Breast epithelium (tissue), 4 donors: ENCODE measurements at places on chromosomes 1 and 21.
A peak's percentile ranks its signal among the peaks of the same experiment; 100 is the strongest.

DNA sequence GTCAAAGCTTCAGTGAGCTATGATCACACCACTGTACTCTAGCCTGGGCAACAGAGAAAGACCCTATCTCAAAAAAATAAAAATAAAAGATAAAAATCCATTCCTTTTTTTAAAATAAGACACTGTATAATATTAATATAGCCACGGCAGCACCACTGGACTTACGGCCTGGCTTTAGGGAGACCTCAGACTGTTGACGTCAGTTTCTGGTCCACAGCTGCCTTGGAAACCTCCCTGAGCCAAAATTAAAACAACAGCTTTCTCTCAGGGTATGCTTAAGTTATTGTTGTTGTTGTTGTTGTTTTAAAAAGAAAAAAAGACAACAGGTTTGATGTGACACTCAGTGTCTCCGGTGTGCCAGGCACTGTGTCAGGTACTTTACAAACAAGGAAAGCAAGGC lies 42.0 kb downstream of the CAPZB start:
- DNase-seq: no peak

GRCh38 chr1:70874063-70874462 lies 173.6 kb downstream of the PTGER3 start:
- peak; percentile 60 for DNase-seq

DNA sequence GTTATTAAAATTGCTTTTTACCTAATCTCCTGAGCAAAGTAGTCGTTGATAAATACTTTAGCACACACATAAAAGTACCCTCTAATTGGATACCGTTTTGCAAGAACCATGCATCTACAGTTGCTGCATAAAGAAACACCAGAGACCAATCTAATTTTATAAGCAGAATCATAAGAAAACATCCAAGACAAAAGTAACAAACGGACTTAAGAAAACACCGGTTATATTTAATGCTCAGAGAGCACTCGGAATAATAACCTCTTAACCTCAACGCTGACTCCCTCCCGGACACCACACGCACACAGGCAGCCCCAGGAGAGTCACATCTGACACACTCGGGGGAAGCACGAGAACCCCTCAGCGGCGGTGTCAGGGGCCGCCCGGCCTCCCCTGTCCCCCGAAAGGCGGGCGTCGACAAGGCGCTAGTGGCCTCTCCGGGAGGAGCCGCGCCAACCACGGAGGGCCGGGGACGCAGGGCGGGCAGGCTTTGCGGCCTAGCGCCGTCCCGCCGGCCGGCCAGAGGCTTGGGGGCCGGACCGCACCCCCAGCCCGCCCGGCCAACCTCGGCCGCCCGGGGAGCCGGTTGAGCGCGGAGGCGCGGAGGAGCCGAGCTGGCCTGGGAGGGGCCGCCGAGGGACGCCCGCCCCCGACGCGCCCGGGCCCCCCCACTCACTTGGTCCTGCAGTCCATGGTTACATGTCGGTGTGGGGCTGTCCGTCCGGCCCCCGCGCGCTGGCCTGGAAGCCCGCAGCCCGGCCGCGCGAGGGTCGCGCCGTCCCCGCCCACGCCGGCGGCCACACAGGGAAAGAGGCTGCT lies 606 bp downstream of the DENND1B start:
- DNase-seq: no peak

- DNase-seq: no peak
These were observed 28.2 kb upstream of the ETS2 start for GRCh38 chr21:38777531-38777930.

DNA sequence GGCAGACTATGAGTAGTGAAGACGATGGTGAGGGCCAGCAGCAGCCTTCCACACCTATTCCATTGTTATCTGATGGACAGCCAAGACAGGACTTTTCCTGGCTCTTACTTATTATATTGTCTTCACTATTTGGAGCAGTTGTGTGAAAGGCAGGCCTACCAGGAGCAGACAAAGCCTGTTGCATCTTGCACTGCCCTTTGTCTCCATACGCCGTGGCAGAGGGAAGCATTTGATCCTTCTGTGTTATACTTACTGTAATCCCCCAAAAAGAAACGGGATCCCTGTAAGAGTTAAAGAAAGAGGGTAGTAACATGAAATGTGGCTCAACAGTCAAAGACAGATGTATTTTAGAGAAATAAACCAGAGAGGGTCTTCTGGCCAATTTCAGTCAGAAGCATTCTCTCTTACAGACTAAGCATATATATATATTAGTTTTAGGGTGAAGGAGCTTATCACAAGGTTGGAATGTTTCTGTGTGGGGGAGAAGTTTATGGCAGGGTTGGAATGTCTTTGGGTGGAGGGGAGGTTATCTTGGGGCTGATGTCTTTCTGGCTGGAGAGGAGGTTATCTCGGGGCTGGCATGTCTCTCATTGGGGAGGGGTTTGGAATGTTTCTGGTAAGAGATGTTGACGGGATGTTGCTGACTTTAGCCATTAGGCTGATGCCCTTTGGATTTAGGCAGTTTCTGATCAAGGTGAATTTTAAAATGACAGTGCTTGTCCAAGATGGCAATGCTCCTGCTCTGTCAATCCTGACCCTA lies 23.4 kb upstream of the HSD3B1 start:
- no peak for DNase-seq

DNA sequence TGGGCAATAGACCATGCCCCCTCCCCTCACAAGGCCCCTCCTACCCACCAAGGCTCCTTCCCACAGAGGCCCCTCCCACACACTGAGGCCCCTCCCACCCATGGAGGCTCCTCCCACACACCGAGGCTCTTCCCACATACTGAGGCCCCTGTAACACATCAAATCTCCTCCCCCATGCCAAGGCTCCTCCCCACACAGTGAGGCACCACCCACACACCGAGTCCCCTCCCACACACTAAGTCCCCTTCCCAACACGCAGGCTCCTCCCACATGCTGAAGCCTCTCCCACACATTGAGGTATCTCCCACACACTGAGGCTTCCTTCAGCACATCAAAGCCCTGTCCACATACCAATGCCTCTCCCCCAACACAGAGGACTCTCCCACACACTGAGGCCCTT lies 391.8 kb downstream of the CAMTA1 start:
- no peak for DNase-seq

- DNase-seq: no peak
These were observed 173.6 kb downstream of the TRIM33 start for GRCh38 chr1:114337417-114337816.

- no peak for DNase-seq
These were observed 436.8 kb downstream of the PTPRU start for GRCh38 chr1:29673228-29673500.

DNA sequence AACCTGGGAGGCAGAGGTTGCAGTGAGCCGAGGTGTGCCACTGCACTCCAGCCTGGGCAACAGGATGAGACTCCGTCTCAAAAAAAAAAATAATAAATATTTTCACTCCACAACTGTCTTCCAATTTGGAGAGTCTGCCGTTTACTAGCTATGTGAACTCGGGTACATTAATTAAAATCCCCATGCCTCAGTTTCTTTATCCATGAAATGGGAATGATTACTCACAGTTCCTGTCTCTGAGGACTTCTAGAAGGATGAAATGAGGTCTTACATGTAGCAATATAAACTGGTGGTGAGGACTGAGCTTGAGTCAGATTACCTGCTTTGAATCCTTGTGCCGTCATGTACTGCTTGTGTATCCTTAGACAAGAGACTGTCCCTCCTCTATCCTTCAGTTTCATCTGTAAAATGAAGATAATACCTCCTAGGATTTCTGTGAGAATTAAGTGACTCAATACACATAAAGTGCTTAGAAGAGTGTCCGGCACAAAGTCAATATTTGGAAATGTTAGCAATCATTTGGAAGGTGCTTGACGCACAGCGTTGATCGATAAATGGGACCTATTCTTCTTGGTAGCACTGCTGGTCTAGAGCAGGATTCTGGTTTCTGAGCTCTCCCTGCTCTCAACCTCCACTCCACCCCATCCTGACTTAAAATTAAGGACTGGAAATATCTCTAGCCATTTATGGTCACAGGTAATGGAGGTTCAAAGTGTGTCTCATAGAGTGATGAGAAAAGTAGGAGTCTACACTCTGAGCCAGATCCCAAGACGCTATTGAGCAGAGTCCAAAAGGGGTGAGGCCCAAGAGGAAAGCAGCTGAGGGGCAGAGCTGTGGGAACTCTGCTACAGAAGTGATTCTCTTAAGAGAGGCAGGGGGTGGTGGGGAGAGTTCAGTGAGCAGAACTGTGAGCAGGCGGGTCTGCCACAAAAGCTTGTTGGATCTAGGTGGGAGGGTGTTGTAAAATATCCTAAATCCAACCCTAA lies 11.6 kb upstream of the DDI2 start:
- no peak for DNase-seq

DNA sequence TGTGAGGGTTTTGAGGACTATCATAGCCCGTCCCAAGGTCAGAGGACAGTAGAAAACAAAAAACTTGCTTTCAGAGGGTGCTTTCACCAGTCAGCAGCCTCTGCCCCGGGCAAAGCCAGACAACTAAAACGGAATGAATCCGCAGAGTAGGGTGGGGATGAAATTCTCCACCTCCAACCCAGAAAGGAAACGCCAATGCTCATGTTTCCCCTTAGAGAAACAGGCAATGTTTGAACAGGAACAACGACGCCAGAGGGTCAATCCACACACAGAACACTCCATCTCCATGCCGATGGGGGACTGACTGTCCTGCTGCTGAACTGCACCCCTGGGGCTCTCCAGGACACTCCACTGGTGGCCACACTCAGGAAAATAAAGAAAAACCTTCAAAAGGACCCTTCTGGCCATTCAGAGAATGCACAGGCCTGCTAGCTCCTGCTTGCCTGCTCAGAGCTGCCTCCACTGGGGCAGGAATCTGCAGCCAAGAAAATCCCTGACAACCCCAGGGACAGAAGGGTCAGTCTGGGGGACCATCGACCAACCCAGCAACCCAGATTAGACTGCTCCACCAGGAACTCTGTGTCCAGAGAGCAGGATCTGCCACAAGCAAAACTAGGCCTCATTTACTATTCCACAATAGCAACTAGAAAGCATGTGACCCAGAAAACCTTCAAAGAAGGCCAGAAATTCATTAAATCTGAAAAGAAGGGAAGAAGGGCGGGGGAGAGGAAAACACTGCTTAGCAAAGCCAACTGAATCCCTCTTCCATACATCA lies 116.0 kb downstream of the TOMM20 start:
- DNase-seq: no peak

- no peak for DNase-seq
These were observed 34.2 kb downstream of the EFCAB7 start for GRCh38 chr1:63557365-63557987.

GRCh38 chr21:14520535-14520934 lies 25.6 kb downstream of the SAMSN1 start:
- no peak for DNase-seq

DNA sequence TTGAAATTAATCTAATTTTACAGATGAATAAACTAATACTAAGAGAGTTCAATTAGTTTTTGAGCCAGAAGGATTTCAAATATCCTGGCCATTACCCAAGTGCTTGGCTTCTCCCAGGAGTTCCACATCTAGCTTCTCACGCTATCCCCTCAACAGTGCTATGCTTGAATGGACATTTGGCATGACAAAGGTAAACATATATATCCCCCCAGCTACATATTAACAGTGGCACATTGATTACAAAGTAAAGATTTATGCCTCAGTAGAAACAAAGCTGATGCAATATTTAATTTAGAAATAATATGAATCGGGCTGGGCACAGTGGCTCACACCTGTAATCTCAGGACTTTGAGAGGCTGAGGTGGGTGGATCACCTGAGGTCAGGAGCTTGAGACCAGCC lies 434.6 kb upstream of the PRMT6 start:
- no peak for DNase-seq

DNA sequence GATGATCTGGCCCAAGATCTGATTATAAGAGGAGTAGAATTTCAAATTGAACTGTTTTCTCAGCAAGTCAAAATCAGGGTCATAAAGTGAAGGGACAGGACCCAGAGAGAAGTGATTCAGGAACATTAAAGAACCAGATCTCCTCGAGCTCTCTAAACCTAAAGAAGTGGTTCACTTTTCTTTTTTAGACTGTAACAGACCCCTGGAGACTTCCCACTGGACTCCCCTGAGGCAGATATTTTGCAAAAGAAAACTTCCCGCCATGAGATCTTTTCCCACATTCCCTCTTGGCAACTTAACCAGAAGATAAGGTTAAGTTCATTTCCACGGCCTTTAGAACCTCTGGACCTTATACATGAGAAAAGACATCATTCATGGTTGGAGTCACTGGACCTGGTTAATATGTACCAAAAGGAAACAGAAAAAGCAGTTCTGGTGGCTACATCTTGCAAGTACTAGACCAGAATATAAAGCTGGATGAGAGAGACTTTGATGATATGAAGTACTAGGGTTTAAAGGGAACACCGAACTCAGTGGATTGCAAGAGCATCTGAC lies 1061.4 kb downstream of the MRPL39 start:
- DNase-seq: no peak

GRCh38 chr1:229535230-229535629 lies 23.3 kb downstream of the ABCB10 start:
- DNase-seq: no peak

DNA sequence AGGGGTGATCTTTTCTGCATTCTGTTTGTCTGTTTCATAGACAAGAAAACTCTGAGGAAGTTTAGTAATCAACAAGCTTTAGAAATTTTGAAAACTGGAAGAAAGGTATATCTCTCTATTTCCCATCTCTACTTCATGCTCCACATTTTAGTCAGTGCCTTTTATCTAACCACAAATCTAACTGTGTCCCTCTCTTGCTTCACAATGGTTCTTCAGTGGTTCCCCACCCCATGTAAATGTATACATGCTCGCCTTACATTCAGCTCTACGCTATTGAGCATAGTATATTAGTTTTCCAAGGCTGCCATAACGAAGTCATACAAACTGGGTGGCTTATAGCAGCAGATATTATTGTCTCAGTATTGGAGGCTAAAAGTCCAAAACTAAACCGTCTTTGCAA lies 14.4 kb upstream of the SAMSN1 start:
- DNase-seq: no peak

DNA sequence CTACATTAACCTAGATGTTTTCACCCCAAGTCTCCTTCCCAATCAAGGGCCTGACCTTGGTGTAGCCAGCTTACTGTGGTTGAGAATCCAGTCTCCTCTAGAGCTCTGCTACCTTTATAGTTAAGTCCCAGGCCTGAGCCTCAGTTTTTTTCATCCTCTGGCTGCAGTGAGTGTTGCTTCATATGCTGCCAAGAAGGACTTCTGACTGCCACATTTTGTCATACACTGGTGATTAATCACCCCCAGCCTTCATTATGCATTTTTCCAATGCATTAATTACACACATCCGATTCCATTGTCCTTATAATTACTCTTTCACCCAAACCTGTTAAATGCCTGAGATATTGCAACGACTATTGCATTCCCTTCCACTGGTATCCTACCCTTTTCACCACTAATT lies 66.3 kb upstream of the FGGY start:
- no peak for DNase-seq

DNA sequence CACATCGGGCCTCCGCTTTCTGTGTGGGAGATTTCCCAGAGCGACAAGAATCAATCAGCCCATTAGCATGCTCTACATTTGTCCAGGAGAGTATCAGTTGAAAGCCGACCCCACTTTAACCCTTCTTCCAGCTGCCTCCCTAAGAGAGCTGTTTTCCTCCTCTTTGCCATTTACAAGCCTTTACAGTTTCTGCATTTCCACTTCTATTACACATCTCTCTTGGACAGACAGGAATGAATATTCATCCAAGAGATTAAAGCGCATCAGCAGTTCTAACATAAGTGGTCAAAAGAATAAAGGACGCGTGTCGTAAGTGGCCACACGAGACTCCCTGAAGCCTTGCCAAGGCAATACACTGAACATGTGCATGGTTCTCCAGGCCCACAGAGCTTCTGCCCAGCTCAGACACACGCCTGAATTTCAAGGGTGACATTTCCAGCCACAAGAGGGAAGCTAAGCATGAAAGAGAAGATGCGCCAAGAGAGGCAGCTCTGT lies 47.3 kb downstream of the FAM78B start:
- no peak for DNase-seq
